ENCODE measurements at places on chromosomes 2 and 18. TPM values are rescaled to one million over a fixed set of nuclear protein-coding genes. Genes with fewer than 3 reads are reported as not detected.

GRCh38 chr2:58156780-58157179, 84.3 kb downstream of the FANCL start:
- peaks cover 3% of the 10 kb centered on the region for H3K36me3 ChIP-seq
- no peak overlapping the region for H3K4me3 ChIP-seq
- H3K4me1 ChIP-seq = no peaks in the 10 kb centered on the region
- H3K27me3 ChIP-seq = no peaks in the 10 kb centered on the region
- no peak for DNase-seq
- H3K27ac ChIP-seq = no peak overlapping the region

AFF3 gene
- total RNA-seq = 10.6 TPM

SIX2 gene
- 1.7 TPM for total RNA-seq

TRIM43 gene
- total RNA-seq = not detected

INPP5D gene
- 51.2 TPM for total RNA-seq

STARD6 gene
- total RNA-seq = not detected

DNA sequence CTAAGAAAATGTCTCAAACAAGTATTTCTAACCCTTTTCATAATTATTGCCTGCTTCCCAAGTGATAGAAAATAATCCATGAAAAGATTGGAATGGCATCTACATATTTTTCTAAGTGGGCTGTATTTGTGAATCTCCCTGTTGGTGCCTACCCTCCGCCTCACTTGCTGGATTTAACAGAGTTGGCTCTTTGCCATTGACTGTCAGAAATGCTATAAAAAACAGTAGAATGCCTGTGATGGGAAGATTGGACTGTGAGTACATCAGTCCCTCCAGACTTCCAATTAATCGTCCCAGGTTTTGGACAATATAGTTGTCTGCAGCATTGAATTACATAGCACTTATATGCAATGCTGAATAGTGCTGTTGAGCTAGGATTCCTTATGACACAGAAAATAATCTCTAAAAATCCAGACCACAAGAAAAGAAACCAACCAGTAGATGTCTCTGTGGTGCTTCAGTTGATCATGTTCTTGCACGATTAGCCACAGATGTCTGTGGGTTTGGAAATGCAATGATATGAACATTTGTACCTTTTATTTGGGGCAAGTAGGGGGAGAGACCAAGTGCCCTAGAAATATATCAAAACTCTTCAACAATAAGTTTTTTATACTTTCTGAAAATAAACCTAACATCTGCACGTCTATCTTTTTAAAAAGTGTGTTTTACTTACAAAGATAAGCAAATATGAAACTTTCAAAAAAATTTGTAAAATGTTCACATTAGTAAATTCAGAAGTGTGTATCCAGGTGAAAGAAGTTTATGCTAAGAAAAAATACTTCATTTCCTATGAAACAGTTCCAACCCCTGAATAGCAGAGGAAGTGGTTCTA, 88.5 kb downstream of the DYNAP start:
- H3K4me3 ChIP-seq = no peak overlapping the region
- DNase-seq = no peak
- no peaks in the 10 kb centered on the region for H3K27me3 ChIP-seq
- H3K27ac ChIP-seq = no peak overlapping the region
- no peaks in the 10 kb centered on the region for H3K4me1 ChIP-seq

- no peaks in the 10 kb centered on the region for H3K27me3 ChIP-seq
- peaks cover 3% of the 10 kb centered on the region for H3K4me1 ChIP-seq
- H3K27ac ChIP-seq = no peak overlapping the region
- peak; percentile 65 for DNase-seq
These were observed 76.0 kb downstream of the CD28 start for GRCh38 chr2:203782262-203782976.

DNA sequence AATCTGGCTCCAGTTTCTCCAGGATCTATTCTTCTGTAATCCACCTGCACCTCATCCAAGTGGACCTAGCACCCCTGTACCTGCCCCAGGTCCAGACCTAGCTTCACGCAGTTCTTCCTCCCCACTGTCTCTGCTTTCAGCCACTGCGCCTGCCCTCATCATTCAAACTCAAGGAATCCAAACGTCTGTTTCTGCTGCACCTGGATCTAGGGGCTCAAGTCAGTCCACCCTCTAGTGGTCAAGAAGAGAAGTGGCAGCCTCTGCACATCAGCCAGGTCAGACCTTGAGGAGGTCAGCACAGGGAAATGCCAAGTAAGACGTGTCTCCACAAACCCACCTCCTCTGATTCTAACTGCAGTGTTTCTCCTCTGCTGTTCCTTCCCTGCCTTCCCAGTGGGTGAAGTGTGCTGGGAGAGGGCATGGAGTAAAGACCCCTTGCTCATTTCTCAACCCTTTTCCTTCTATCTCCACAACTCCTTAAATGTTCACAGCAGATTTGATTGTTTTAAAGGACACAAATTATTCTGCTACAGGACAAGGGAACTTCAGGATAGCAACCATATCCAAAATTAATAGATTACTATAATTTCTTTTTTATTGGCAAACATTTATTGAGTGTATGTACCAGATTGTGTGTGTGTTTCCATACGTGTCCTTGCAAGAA, 8.6 kb upstream of the RNF152 start:
- no peaks in the 10 kb centered on the region for H3K27me3 ChIP-seq
- no peaks in the 10 kb centered on the region for H3K36me3 ChIP-seq
- DNase-seq = no peak
- H3K4me3 ChIP-seq = no peak overlapping the region
- H3K27ac ChIP-seq = no peak overlapping the region
- no peaks in the 10 kb centered on the region for H3K4me1 ChIP-seq

DNA sequence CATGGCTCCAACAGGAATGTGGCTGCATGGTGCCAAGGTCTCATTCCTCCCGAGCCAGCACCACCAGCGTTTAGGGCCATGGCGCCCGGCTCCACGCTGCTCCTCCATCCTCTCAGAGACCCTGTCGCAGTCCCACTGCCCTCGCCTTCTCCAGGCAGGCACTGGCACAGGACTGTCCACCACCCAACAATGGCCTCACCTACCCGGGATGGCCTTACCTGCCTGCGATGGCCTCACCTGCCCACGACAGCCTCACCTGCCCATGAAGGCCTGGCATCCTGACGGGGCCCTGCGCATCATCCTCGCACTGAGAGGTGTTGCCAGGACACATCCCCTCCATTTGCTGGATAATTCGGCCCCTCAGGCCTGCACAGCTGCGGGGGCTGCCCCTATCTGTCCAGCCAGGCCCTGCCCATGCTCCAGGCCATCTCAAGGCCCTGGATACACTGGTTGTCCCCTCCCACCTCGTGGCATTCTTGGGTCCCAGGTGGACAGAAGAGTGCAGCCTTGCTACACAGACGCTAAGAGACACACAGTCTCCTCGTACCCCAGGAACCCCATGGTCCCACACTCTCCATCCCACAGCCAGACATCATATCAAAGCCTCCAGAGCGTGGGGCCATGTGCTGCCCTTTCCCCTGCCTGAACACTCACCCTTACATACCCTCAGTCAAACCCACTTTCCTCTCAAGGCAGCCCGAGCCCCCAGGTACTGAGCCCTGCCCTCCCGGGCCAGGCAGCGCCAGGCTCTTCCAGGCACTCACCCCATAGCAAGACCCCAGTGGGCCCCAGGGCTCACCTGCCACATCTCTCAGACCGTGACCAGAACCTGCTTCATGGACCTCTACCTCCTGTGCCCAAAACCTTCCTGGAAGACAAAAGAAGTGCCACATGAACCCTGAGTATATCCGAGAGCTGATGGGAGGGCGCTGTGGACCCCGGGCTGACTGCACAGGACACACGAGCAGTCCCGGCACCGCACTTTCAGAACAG, 268.6 kb downstream of the EIPR1 start:
- H3K36me3 ChIP-seq = no peaks in the 10 kb centered on the region
- DNase-seq = peak; percentile 53
- H3K27me3 ChIP-seq = no peaks in the 10 kb centered on the region
- H3K4me1 ChIP-seq = no peaks in the 10 kb centered on the region

DNA sequence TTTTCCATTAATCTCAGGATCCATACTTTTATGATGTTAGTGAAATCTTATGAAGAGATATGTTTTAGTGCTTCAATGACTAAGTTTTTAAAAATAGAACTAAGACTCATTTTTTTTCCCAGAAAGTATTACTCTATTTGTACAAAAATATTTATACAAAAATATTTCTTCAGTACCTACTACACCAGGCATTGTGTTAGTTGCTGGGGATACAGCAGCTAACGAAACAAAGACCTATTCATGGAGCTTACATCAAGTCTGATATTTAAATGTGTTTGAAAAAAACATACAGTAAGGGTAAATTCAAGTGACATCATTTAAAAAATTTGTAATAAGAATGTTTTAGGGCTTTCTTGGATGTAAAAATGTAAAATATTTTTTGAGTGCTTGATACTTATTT, 11.6 kb downstream of the VAPA start:
- H3K27me3 ChIP-seq = no peaks in the 10 kb centered on the region
- peaks cover 9% of the 10 kb centered on the region for H3K4me1 ChIP-seq
- H3K27ac ChIP-seq = no peak overlapping the region
- H3K4me3 ChIP-seq = no peak overlapping the region
- no peaks in the 10 kb centered on the region for H3K36me3 ChIP-seq

TNS1 gene
- total RNA-seq = 1,949 TPM

RGPD3 gene
- total RNA-seq = 0.18 TPM

DNA sequence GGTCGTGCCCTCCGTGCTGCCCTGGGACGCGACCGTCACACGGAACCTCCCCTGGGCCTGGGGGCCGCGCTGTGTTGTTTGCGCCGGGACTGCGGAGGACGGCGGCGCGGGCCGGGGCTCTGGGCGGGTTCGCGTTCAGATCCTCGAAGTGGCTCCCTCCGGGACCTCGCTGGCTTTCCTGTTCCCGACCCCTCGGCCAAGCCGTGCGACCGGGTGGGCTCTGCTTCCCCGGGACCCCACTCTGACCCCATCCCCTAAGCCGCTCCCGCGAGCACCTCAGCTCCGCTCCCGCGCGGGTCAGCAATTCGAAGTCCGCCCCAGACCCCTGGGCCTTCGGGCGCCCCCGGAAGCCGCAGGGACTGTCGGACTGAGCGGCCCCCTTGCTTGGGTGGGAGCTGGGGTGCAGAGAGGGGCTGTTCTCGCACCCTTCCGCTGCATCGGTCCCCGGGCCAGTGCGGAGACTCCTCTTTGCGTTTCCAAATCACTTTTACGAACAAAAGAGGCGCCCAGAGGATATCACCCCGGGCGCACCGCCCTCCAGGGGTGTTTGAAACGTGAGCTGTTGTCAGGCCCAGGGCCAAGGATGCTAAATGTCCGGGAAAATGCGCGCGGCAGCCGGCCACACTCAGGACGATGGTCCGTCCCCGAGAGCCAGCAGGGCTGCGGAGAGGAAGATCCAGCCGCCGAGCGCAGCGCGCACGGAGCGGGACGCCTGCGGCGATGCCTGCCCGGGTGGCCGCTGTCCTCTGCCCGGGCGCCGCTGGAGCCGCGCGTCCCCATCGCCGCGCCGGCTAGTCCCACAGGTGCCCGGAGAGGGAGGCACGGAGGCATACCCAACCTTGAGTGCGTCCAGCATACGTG, 73.5 kb downstream of the ZCCHC2 start:
- no peaks in the 10 kb centered on the region for H3K27me3 ChIP-seq
- DNase-seq = no peak
- no peak overlapping the region for H3K4me3 ChIP-seq

DNA sequence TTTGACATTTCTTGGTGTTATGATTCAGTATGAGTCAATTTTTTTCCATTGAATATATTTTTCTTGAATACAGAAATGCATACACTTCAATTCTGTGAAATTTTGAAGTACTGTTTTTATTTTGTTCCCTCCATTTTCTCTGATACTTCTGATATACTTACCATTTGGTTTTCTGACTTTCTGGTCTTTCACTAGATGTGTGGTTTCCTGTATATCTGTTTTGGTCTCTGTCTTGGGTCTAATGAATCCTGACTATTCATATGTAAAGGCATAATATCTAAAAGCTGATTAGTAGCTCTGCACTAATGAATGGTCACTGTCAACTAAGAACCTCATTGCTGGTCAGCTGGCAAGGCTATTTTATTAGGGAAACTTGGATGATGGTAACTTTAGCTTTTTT, 345.6 kb downstream of the GRB14 start:
- H3K27ac ChIP-seq = no peak overlapping the region
- H3K36me3 ChIP-seq = no peaks in the 10 kb centered on the region
- H3K4me3 ChIP-seq = no peak overlapping the region
- DNase-seq = no peak

DNA sequence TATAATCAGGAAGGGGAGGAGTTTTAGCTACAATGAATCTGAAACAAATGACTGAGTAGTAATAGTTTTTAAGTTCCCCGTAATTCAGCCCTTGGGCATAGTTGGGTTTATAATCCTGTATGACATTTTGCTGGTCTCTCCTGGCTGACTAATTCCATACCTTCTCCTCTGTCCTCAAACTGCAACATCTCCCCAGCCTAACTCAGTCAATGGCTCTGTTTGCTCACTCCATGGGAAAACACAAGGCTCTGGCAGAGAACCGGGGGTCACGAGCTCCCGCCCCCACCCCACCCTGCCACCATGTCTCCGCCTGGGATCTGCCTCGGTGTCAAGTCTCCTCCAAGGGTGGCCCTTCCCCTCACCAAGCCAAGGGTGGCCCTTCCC, 168.6 kb downstream of the HDAC4 start:
- no peaks in the 10 kb centered on the region for H3K4me1 ChIP-seq
- H3K36me3 ChIP-seq = no peaks in the 10 kb centered on the region
- no peak overlapping the region for H3K27ac ChIP-seq
- no peak for DNase-seq
- H3K4me3 ChIP-seq = no peak overlapping the region
- no peaks in the 10 kb centered on the region for H3K27me3 ChIP-seq

ABCB11 gene
- total RNA-seq = not detected

- no peaks in the 10 kb centered on the region for H3K27me3 ChIP-seq
- H3K4me1 ChIP-seq = no peaks in the 10 kb centered on the region
- no peak for DNase-seq
- no peak overlapping the region for H3K27ac ChIP-seq
These were observed 106.8 kb downstream of the ZNF519 start for GRCh38 chr18:14025306-14025940.

- H3K27me3 ChIP-seq = no peaks in the 10 kb centered on the region
- H3K36me3 ChIP-seq = no peaks in the 10 kb centered on the region
- DNase-seq = no peak
- H3K27ac ChIP-seq = no peak overlapping the region
- H3K4me3 ChIP-seq = no peak overlapping the region
These were observed 24.4 kb upstream of the TMEM182 start for GRCh38 chr2:102737431-102737830.

EPAS1 gene
- 954 TPM for total RNA-seq

CAVIN2 gene
- 37.8 TPM for total RNA-seq
